ENCODE measurements at places on chromosomes 13 and 19.
A peak's percentile ranks its signal among the peaks of the same experiment; 100 is the strongest.

GRCh38 chr13:58300974-58301681 lies 669.6 kb downstream of the PCDH17 start:
- DNase-seq: no peak

GRCh38 chr13:61383111-61383510 lies 32.5 kb downstream of the PCDH20 start:
- no peak for DNase-seq

DNA sequence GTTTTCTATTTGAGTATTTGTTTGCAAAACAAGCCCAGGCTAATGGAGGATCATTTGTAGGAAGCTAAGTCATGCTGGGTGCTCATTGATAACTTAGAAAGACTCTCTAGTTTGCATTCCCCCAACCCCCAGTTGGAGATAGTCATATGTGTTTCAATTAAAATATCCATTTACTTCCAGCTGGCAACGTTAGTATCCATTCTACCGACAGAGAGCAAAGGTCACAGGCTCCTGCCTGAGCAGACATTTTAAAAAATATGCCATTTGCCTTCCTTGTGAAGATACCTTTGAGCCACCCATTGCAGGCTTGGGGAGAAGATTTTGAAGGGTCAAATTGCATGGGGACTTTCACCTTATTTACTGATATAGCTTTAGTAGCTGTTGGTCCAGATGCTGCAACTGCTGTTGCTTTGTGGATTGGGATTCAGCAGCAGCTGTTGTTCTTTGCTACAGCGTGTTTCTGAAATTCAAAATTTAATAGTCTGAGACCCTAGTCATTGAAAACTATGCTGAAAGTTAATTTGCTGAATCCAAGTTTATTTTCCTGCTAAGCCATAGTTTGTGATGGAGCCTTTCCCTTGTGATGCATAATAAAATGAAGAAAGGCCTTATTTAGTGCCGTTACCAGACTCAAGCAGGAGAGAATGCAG lies 335.1 kb downstream of the GPC6 start:
- no peak for DNase-seq

GRCh38 chr13:39407786-39408185 lies 195.2 kb downstream of the LHFPL6 start:
- DNase-seq: no peak

- DNase-seq: no peak
Observed at GRCh38 chr19:17149393-17150135, 65.6 kb upstream of the USE1 start.

DNA sequence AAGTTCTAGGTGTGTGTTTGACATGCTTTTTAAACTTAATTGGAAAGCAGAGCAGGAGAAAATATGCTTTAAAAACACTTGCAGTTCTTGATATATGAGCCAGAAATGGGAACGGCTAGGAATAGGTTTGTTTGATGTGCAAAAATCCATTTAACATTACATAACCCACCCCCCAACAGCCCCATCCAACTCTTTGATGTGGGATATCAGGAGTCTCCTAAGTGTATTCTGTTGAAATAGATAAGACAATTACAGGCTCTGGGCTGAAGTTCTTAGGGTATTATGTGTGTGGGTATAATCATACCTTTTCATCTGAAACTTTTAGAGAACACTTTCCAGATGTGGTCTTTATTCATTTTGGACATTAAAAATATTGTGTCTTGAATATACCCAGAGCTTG lies 240.4 kb upstream of the CSNK1A1L start:
- DNase-seq: no peak

- no peak for DNase-seq
Observed at GRCh38 chr13:21478881-21479808, 20.0 kb upstream of the ZDHHC20 start.

DNA sequence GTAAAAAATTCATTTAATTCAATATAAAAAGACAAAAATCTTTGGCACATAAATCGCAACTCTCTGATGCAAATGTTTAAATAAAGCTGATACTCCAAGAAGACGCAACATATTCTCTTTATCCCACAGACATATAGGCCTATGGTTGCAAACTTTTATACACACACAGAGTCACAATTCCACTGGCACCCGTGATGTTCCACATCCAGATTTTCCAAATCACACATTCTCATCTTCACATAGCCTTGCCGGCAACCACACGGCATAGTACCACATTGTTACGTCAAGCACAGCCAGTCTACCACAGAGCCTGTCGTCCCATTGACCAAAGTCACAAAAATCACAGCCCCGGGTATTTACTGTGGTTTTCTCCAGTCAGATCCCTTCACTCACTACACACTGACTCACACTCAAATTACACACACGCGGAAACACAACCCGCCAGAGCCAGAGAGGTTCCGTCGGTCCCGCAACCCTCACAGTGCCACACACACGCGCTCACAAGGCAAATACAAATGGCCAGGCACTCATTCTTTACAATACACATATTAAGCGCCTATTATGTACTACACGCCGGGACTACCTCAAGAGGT lies 546 bp upstream of the ZNF546 start:
- peak; percentile 33 for DNase-seq

DNA sequence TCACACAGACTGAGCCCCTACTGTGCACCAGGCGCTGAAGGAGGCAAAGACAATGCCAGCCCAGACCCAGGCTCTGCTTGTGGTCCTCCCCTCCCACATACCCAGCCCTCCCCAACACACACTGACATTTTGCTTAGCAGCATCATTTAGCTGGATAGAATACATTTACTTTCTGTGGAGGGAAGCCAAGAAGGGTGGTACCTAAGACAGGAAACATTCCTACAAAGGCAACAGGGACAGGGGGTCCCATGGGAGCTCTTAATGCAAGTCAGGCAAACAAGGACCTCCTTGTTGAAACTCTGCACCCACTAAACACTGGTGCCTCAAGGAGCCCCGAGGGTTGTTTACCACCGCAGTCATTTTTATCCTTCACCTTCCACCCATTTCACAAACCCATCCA lies 77.0 kb upstream of the ZNF507 start:
- no peak for DNase-seq

GRCh38 chr19:34881982-34882381 lies 44.7 kb upstream of the ZNF30 start:
- no peak for DNase-seq

GRCh38 chr13:111926501-111927180 lies 140.3 kb upstream of the SOX1 start:
- no peak for DNase-seq

Data from H54 (cell line).